ENCODE measurements at places on chromosomes 2 and 18. TPM values are rescaled to one million over a fixed set of nuclear protein-coding genes. Genes with fewer than 3 reads are reported as not detected.
A peak's percentile ranks its signal among the peaks of the same experiment; 100 is the strongest.

DNA sequence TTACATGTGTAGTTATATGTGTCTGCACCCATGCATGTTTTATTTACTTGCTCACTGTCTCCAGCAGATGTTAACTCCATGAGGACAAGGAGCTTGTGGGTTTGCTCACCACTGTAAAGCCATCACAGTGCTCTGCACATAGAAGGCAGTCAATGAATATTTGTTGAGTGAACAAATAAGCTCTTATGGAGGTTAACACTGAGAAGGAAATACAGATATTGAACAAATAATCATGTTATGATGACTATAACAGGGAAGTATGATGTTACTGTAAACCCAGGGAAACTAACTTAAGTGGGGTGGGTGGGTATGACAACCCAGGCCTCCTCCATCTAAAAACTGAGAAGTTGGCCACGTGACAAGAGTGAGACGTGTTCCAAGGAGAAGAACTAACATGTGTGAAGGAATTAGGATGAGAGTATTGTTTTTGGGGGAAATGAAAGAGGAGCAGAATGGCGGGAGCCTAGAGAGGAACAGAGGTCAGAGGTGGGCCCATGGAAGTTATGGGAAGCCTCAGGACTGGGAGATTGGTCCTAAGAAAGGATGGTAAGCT lies 6.0 kb upstream of the FAM117B start:
- DNase-seq = no peak
- no peak overlapping the region for H3K27ac ChIP-seq
- no peak overlapping the region for H3K4me3 ChIP-seq
- no peaks in the 10 kb centered on the region for H3K27me3 ChIP-seq

- peak; percentile 74 for DNase-seq
- peak overlapping the region; percentile 62 for H3K4me3 ChIP-seq
Observed at GRCh38 chr2:163736433-163737189, 803 bp upstream of the FIGN start.

REV1 gene
- 30.9 TPM for polyA plus RNA-seq

GRCh38 chr2:140033638-140034037 lies 1253.4 kb upstream of the NXPH2 start:
- H3K4me1 ChIP-seq = no peaks in the 10 kb centered on the region
- no peak overlapping the region for H3K27ac ChIP-seq
- H3K4me3 ChIP-seq = no peak overlapping the region

- no peak overlapping the region for H3K4me3 ChIP-seq
- H3K36me3 ChIP-seq = no peaks in the 10 kb centered on the region
- H3K27ac ChIP-seq = no peak overlapping the region
- no peak for DNase-seq
Observed at GRCh38 chr2:112674229-112674628, 28.5 kb downstream of the SLC20A1 start.

All from ovary (tissue), 10 donors.